ENCODE measurements at places on chromosomes 2 and 18.

DNA sequence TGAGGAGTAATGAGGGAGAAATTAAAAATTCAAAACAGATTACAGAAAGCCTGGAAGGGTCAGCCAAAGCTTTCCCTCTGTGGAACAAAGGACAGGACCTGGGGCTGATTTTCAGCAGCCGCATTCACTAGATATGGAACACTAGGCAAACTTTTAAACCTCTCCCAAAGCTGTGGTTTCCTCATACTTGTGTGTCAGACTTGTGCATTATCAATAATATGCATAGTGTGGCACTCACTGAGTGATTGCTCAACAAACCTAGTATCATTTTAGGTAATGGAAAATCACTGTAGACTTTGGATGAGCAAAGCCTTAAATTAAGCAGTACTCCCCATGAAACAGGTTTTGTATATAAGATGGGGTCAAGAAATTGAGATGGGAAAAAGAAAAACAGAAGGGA, 26.3 kb upstream of the IKZF2 start:
- no peak for DNase-seq

DNA sequence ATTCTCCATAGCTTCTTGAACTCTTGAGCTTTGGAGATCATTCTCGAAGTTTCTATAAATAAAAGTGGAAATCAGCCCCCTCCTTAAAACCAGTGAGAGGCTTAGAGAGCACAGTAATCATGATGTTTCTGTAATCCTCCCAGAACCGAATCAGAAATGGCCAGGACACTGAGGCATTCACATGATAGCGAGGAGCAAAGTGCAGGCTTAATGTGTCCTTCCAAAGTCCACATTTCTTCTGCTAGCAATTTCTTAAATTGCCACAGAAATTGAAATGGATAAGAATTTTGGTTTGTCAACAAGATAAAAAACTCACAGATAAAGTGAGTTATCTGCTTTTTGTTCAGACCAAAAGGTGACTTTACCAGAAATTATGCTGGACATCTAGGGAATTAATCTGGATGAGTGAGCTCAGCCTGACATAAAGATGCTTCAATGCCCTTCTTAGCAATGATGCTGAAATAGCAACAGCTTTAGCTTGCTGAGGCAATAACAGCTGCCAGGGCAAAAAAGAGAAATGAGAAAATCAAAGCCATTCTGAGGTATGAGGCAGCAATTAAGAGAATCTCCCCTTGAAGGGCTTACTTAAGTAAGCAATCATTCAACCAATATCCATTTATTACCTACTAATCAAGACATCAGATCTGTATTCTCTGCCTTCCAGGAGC, 82.4 kb upstream of the PHLPP1 start:
- DNase-seq = no peak

- peak; percentile 65 for DNase-seq
Observed at GRCh38 chr2:74532222-74532621, 2.5 kb downstream of the HTRA2 start.

- peak; percentile 71 for DNase-seq
Observed at GRCh38 chr2:3728104-3729054, 25.0 kb downstream of the DCDC2C start.

DNA sequence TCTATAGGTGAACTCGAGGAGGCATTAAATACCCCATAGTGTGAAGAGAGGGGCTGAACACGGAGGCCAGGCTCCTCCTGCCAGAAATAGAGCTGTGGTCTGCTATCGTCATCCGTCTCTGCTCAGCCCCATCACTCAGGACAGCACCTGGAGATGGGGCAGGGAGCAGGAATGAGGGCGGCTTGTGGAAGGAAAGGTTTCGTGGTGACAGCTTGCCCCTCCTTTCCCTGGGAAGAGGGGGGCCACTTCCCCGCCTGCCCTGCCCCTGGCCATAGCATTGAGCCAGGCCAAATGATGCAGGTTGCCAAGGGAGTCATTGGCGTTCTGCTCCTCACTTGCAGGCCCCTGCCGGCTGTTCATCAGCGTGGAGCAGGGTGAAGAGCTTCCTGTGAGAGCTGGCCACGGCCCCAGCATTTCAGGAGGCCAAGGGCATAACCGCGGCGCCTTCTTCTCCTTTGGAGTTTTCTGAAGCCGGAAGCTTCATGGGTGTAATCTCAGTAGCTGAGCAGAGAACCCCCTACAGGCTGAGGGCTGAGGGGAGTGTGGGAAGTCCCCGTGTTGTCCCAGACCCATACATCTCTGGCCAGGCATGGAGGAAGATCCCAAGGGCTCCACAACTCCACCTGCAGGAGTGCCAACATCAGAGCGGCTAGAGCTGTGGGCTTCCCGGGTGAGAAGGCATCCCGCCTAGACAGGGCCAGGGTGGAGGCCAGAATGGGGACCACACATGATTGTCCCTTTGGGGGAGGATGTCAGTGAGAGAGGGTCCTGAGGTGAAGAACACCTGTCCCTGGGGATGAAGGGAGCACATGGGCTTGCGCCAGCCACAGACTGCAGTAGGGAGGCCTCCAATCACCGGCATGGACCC, 112.5 kb upstream of the GLI2 start:
- DNase-seq = no peak

- DNase-seq = no peak
Observed at GRCh38 chr2:70381235-70381634, 79.4 kb upstream of the FAM136A start.
